Kasumi-1 (cell line): ENCODE measurements at places on chromosomes 4 and X.
A peak's percentile ranks its signal among the peaks of the same experiment; 100 is the strongest.

GRCh38 chr4:158020176-158020575 is 152.6 kb downstream of the GASK1B start:
- DNase-seq: no peak

DNA sequence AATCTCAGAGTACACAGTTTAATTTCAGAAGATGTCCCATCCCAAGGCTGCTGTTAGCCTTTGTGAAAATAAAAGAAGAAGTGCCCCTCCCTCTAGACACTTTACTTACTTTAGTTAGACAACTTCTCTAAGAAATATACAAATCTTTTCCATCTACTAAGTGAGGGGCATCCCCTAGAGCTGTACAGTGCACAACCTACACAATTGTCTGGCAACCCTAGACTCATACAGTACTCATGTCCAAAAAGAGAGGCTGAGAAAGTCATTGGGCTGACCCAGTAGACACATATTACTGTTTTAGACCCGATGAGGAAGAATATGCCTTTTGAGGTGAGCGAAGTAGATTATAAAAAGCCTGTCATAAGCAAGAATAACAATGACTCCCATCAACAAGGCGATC is 297.6 kb downstream of the IDS start:
- DNase-seq: no peak

DNA sequence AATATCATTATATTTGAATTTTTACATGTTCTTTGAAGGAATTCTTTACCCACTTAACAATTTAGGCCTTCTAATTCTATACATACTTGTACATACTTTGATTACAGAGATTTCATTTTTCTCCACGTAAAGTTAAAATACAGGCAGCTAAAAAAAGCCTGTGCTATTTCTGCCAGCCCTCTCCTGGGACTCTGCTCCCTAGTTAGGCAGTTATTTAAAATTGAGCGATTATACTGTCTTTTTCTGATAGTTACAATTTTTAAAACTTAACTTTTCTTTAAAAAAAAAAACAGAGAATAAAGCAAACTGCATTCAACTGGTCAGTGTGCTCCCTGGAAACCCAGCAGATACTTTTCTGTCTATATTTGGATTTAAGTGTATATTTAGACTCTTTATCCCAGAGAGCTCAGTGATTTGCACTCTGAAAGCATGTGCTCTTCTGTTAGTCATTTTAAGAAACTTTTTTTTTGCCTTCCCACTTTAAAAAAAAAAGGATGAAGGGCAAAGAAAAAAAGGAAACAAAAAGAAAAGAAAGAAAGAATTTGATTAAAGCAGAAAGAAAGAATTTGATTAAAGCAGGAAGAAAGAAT is 18.1 kb upstream of the FAM241A start:
- no peak for DNase-seq

- DNase-seq: no peak
Observed at GRCh38 chr4:94827481-94828110, 69.8 kb downstream of the BMPR1B start.

- no peak for DNase-seq
Observed at GRCh38 chr4:137638934-137639333, 106.6 kb upstream of the PCDH18 start.

DNA sequence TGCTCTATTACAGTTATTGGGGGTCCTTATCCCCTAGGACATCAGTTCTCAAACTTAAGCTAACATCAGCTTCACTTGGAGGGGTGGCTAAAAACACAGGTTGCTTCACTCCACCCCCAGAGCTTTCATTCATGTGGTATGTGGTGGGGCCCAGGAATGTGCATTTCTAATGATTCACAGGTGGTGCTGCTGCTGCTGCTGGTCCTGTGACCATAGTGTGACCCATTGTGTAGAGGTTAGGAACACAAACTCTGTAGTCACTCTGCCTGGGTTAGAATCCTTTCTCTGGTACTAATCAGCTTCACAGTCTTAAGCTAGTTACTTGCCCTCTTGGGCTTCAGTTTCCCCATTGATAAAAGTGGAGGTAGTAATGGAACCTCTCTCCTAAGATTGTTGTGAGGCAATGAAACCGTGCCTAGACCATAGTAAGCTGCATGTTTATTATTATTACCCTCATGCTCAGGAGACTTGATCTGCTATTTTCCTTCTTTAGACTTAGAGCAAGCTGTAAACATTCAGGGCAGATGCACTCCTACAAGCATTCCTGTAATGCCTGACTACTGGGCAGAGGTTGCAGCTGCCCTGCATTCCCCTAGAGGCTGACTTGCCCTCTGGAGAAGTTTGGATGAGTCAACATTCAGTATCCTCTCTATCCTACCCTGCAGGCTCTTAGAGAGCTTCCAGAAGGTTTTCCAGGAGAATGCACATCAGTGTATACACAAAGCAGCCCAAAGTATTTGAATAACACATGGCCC is 94.1 kb upstream of the ACSL4 start:
- DNase-seq: no peak

DNA sequence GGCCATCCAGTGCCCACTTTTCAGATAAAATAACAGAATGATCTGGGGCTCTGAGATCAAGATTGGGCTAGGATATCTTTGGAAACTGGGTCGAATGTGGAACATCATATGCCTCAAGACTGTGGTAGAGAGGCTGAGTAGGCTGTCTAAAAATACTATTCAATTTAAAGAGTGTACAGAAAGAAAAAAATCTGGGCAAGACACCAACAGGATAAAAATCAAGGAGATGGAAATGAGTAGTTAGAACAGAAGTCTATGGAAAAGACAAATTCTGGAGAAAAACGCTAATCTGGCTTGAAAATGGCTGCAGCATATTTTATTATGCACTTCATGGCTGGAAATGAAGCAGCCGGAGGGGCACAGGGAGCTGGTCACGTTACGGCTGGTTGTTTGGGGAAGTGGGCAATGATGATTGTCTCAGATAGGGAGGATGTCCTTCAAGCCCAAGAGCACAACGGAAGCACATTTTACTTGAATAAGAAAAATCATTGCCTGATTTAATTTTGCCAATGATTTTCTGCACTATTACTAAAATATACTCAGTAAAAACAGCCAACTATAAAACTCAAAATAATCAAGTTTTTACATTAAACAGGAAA is 27.1 kb upstream of the MAPK10 start:
- DNase-seq: peak; percentile 45

GRCh38 chrX:117957128-117957527 is 159.5 kb downstream of the KLHL13 start:
- DNase-seq: no peak

- DNase-seq: no peak
Observed at GRCh38 chr4:139833151-139833910, 167.7 kb downstream of the MGST2 start.

DNA sequence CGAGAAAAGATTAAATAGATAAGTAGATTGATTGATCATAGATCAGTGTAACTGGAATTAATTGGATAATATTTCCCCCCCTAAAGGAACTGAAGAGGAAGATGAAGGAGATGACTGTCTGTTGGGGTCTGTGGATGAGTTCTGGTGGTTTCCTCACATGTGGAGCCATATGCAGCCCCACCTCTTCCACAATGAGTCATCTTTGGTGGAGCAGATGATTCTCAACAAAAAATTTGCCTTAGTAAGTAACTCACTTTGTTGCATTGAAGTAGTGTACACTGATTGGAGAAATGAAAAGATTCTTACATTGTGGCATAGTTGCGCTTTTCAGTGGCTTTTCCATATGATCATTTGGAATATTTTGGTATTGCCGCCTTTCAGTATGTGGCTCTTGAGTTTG is 80.4 kb downstream of the NDST3 start:
- no peak for DNase-seq

- DNase-seq: no peak
Observed at GRCh38 chr4:121658125-121658524, 38.7 kb downstream of the ANXA5 start.

GRCh38 chr4:147447786-147448185 is 33.1 kb upstream of the EDNRA start:
- no peak for DNase-seq

DNA sequence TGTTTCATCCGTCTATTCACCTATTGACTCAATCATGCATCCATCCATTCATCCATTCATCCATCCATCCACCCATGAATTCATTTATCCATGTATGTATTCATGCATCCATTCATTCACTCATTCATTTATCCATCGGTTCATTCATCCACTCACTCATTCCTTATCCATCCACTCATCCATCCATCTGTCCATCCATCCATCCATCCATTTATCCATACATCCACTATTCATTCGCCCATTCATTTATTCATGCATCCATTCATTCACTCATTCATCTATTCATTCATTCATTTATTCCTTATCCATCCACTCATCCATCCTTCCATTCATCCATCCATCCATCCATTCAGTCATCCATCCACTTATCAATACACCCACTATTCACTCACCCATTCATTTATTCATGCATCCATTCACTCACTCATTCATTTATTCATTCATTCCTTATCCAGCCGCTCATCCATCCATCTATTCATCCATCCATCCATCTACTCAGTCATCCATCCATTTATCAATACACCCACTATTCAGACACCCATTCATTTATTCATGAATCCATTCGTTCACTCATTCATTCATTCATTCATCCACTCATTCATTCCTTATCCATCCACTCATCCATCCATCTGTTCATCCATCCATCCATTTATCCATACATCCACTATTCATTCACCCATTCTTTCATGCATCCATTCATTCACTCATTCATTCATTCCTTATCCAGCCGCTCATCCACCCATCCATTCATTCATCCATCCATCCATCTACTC is 11.2 kb downstream of the P2RY8 start:
- DNase-seq: no peak

DNA sequence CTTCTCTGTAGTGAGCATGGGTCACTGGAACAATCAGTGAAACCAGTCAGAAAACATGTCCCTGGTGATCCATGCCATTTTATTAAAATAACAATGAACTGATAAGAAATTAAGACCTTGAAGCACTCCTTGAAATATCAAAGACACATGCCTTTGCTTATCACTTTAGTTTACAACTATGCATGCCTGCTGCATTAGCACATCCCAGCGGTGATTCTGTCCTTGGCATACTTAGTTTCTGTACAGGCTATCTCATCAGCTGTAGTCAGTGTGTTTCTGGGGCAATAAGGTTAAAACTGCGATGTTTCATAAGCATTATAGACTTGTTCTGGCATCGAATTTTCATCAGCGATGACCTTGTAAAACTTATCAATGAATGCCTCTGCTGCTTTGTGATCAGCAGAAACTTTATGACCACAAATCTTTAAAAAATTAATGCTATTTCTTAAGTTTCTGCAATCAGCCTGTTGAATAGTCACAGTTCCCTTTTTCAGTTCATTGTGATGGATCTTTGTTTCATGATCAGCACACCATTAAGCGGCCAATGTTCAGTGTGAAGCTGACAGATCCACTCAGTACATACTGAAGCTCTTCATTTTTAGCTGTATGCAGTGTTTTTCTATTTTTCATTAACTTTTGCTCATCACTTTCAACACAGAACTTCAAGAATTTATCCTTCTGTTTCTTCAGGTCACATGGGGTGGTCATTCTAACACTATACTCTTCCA is 150.5 kb downstream of the RNF150 start:
- no peak for DNase-seq

GRCh38 chr4:43343298-43343697 is 450.8 kb downstream of the GRXCR1 start:
- DNase-seq: no peak

DNA sequence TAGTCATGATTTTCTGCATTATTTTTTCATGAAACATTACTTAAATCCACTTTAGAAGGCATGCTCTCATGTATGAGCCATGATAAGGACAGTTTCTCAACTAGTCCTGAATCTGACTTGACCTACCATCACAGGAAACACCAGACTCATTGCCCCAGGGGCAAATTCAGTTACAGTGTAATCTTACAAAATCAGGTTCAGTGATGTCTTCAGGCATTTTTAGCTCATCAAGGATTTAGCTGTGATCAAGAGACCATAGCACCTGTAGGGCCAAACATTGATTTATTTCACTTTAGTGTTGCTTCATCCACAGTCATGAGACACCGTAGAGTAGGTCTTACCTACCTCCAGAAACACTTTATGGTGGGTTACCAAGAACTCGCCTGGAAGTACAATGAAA is 3.1 kb upstream of the TASL start:
- no peak for DNase-seq

DNA sequence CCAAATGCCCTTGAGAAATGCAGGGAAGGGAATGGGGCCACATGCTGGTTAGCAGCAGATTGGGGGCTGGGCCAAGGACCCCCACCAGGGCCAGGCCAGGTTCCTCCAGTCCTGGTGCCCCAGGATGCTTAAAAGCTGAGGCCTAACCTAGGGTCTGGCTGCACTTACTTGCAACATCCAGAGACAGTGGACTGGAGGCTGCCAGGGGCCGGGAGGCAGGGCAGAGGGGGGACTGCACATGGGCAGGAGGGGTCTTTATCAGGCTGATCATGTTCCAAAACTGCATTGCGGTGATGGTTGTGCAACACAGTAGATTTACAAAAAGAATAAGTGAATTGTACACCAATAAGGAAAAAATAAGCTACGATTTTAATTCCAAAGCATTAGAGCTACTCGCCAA is 36.8 kb upstream of the C4orf50 start:
- no peak for DNase-seq

DNA sequence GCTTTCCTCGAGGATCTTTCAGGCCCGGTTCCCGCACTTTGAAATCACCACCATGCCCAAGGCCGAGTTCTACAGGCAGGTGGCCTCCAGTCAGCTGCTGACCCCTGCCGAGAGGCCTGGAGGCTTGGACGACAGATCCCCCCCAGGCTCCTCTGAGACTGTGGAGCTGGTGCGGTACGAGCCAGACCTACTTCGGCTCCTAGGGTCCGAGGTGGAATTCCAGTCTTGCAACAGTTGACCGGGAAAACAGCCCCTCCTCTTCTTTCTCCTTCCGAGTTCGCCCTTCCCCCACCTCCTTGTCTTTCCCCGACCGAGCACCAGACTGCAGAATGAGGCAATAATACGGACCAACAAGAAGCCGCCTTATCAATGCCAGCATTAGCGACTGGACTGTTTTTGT is 54.4 kb downstream of the ELF4 start:
- no peak for DNase-seq

GRCh38 chr4:125021189-125021588 is 293.6 kb upstream of the FAT4 start:
- DNase-seq: no peak

DNA sequence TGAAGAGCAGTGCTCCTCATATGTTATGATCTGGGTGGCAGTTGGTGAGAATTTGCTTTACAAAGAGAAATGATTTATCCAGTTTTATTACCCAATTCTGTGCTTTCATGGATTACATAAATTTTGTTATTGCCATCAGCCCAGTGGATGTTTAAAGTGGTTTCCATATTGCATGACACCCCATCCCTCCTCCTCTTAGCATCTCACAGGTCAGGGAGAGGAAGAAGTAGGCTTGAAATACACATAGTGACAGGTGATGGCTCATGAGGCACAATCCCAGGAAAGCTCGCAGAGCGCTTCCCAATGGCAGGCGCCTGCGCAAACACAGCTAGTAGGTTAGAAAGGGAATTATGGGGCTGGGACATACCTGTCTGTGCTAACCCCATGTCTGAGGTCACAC is 47.7 kb upstream of the GATB start:
- DNase-seq: no peak

DNA sequence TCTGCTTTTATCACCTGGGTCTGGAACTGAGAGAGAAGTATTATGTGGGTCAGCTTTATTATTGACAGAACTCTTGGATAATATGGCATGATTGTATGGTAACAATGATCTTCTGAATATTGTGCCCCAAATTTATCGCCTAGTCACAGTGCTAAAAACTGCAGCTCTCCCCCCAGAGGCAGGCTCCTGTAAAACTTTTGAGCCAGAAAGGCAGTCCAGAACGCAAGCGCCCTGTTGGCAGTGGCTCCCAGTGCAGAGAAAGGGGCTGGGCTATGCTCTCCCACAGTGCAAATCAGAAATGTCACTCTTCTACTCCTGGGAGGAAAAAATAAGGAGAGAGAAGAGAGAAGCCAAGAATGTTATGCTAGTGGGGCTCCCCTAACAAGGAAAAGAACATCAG is 50.5 kb downstream of the HELT start:
- DNase-seq: no peak
